KBM-7 (cell line): ENCODE measurements at places on chromosomes 2 and 18.

DNA sequence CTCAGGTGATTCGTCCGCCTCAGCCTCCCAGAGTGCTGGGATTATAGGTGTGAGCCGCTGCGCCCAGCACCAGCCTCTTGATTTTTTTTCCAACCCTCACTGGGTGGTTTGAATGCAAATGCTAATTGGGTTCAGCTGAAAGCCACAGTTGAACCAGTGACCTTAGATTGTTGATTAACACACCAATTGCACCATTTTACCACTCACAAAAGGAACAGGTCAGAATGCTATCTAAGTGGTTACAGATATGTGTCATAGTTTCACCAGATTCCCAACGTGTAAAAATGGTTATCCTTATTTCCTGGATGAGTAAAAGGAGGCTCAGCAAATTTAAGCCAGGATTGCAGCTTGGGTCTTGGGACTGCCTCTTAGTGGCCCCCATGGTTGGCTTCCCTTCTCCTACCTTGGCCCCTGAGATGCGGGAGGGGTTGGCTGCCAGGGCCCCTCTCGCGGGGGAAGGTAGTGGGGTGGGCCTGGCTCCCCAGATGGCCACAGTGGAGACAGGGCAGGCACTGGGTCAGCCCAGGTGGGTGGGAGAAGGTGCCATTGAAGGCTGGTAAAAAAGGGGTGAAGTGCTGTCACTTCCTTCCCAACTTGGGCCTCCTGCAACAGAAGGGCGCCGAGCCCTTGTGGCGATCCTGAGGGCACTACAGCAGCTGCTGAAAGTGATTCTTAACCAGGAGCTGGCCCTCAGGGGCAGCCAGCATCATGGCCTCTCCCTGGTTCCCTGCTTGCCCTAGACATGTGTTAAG, 164.9 kb upstream of the HAAO start:
- DNase-seq, result no peak

DNA sequence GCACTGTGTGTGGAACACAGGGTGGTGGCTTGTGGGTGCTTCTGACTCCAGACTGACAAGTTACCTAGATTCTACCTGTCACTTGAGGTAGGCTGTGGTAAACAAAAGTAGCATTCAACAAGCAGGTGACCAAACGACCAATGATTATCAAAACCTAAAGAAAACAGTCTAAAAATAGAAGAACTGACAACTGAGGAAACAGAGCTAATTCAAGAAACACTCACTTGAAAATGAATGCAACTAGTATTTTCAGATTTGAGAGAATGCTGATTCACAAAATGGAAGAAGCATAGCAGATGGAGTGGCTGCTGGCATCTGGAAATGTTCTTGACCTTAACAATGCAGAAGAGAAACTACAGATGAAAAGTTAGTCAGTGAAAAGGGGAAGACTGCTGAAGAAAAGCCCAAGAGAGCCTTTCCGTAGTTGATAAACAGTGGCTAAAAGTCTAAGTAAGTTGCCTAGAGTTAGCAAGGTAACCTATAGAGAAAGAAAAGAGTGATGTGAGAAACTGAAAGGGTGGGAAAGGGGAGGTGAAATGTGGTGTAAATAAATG, 170.4 kb downstream of the NCK2 start:
- no peak for DNase-seq

DNA sequence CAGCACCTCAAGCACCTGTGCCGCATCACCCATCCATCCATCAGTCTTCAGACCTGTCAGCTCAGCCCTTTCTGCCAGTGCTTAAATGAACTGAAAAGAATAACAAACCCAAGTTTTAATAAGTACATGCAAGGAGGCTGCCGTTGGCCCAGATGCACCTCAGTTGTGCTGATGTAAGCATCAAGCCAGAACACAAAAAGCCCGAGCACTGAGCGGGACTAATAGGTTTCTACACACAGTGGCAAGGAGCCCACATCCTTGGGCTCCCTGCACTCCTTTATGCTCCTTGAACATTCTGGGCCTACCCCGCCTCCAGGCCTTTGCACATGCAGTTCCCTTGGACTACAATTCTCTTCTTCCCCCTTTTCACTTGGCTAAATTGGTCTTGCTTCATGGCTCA, 165.6 kb downstream of the ALK start:
- no peak for DNase-seq

- DNase-seq, result no peak
Measured at GRCh38 chr2:10438688-10439087, 9.4 kb downstream of the ODC1 start.

DNA sequence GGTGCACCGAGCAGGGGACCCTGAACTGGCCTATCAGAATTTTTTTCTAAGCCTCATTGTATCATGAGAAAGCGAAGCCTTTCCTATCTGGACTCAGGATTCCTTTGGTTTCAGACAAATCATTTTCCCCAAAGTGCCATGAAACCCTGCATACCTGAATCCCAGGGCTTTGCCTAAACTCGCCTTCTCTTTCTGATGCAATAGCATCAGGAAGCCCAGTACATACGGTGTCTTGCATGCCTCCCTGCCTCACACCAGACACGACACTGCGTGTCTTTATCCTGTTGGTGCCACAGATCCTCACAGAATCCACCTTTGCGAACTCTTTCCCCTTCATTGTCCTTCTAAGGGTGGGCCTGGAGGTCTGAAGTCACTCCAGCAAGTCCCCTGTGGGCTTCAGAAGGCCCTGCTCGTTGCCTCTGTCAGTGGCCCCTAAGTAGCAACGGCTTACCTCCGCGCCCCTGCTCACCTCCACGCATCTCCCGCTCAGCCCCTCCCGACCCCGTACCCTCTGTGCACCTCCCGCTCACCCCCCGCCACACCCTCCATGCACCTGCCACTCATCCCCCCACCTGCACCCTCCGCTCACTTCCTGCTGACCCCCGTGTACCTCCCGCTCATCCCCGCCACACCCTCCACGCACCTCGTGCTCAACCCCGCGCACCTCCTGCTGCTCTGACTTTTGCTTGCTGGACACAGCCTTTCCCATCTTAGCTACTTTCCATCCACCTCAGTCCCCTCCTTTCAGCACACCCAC, 83.4 kb downstream of the TPGS2 start:
- DNase-seq, result no peak

GRCh38 chr2:67243919-67244318, 153.2 kb upstream of the ETAA1 start:
- DNase-seq, result no peak
